Panc1 (cell line): ENCODE measurements at places on chromosomes 16 and 17. TPM values are rescaled to one million over a fixed set of nuclear protein-coding genes. Genes with fewer than 3 reads are reported as not detected.

OSGIN1 gene
- 4.9 TPM for total RNA-seq

FA2H gene
- 0.15 TPM for total RNA-seq

TIGD7 gene
- 4.5 TPM for total RNA-seq

SULT1A2 gene
- total RNA-seq: not detected

CCL4 gene
- 0.51 TPM for total RNA-seq

PIRT gene
- not detected for total RNA-seq

DNA sequence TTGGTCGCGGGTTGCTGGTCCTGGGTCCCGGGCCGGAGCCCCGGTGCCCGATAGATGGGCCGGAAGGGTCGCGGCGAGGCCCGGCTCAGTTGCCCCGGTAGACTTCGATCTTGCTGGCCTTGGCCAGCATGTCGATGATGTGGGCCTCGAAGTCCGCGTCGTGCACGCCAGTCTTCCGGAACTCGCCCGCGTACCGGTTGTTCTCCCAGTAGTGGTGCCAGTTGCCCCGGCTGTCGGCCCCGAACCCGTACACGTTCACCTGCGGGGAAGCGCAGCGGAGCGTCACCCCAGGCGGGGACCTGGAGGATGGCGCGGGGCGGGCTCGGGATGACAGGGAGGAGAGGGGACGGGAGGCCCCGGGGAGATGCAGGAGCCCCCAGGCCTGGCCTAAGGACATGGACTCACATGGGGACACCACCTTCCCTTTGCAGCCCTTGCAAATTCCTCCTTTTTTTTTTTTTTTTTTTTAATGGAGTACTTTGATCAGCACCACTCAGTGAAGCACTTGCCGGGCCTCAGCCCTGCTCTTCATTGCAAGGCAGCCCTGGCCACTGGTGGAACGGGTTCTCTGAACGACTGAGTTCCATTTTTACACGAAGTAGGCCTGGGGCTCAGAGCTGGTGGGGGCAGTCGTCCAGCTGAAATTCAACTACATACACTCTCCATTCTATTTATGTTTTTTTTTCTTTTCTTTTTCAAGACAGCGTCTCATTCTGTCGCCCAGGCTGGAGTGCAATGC is 35.1 kb downstream of the DDX19A start:
- no peak for DNase-seq

- DNase-seq: no peak
Measured at GRCh38 chr17:72466606-72467005, 345.8 kb downstream of the SOX9 start.

DNA sequence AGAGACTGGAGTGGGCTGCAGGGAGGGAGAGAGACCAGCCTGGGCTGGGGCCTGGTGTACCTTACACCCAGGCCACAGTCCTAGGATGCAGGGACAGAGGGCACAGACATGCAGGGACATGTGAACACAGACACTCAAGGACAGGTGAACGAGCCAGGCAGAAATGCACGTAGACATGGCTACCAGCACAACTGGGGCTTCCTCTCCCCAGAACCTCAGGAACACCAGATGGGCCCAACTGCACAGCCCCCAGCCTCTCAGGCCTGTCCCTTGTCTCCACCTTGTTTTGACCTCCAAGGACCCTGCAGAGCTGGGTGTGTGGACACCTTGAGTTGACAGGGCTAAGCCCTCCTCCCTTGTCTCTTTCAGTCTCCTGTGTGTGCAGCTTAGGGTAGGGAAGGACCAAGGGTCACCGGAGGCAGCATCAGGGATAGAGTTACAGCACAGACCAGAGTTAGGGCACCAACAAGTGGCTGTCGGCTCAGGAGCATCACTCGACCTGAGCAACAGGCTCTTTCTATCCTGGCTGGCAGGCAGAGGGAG is 9.2 kb downstream of the SEZ6 start:
- no peak for DNase-seq

DNA sequence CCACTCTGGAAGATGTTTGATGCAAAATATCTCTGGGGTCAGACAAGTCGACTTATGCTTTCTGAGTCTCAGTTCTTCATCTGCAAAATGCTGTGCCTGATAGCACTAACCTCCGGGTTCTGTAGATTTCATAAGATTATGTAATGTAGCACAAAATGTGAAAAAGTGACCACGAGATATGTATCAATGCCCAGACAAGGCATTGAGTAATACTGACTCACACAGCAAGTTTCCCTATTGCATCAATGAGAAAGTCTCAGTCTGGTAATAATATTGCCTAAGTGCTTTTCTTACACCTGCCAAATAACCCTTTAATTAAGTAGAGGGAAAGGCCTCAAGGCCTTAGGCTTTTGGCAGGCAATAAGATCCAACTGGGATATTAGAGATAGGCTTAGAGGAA is 41.4 kb upstream of the MMP2 start:
- DNase-seq: no peak

- DNase-seq: no peak
Measured at GRCh38 chr17:2418572-2418971, 17.7 kb upstream of the MNT start.

DNA sequence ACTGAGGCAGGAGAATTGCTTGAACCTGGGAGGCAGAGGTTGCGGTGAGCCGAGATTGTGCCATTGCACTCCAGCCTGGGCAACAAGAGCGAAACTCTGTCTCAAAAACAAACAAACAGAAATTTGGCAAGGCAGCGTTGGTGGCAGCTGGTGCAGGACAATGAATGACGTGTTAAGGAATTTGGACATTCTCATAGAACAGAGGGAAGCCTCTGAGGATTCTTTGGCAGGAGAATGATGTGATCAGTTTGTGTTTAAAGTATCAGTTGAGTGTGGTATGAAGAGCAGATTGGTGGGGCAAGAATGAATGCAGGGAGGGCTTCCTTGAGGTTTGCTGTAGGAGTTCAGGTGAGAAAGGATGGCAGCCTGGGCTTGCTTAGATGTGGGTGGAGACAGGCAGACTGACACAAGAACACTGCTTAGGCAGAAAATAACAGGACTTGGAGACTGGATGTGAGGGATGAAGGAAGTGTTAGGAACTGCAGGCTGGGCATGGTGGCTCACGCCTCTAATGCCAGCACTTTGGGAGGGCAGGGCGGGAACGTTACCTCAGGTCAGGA is 4.8 kb downstream of the CYB5D2 start:
- DNase-seq: no peak

DNA sequence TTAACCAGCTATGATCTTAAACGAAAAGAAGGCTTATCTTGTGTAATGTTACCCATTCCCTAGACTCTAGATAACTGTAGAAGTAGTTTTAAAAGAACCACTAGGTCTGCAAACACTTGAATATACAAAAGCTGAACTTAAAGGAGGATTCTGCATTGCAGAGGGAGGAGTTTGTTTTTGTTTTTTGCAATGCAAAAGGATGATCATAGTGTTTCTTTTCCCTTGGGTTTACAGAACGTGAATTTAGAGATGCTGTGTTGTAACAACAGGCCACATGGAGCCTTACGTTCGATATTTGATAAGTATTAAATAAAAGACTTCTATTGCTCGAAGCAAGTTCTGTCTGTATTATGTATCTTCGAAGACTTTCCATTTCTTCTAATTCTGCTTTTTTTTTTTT is 77.6 kb downstream of the CHD9 start:
- no peak for DNase-seq

- peak; percentile 84 for DNase-seq
Measured at GRCh38 chr16:4944333-4945281, 7.7 kb upstream of the PPL start.

GRCh38 chr17:31654936-31655335 is 204.1 kb downstream of the COPRS start:
- no peak for DNase-seq

DNA sequence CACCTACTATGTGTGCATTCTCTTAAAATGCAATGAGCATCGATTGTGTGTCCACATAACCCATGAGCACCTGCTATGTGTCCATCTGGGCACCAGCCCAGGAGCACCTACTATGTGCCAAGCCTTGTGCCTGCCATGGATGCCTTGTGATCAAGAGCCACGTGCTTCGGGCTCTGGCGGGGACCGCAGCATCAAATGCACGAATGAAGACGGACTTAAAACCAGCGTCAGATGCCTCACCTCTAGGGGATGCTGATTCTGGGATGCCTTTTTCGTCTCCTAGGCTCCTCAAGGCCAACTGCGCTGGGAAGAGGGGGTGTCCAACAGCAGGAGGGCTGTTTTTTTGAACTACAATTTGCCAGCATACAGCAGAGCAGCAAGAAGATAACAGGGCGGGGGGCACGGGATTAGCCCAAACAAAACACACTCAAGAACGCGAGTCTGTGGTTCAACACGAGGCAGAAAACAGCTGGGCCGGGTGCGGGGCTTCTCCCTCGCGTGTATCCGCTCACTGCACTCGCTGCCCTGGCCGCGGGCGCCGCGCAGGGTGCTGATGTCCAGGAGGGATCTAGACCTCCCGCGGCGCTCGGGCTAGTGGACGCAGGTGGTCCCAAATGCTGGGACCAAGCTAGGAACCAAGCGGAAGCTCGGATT is 1.2 kb upstream of the GLIS2 start:
- no peak for DNase-seq

DNA sequence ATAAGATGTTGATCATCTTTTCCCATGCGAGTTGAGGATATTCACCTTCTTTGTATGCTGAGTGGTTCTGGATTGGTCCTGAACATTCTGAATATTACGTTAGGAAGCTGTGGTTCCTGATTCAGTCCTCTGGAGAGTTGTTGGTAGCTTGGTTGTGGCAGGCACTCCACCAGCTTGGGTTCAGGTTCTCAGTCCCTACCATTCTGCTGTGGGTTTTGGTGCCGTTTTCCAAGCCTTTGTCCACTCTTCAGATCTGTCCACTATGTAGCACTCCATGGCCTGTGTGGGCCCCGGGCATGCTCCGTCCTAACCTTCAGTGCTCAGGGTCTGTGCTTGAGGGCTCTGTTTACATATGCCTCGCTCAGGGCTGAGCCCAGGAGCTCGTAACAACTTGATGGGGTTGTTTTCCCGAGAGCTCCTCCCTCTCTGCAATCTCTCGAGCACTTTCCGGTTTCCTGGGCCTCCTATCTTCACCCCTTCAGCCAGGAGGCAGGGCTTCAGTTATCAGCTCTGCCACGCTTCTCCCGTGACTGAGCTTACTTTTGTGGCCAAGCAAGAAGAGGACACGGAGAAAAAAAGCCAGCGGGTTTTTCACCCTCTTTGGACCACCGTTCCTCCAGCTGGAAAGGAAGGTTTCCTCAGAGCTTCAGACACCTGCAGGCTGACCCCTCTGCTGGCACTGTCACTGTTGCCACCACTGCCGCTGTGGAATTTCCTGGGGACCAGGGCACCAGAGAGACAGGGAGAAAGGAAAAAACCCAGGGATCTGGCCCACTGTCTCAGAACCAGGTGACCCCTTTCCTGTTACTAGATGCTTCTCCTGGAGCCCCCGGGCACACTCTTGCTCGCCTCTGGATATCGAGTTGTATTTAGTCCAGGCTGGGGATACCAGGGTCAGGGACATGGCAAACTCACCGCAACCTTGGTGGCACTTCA is 19.6 kb downstream of the KIAA0513 start:
- DNase-seq: no peak

DNA sequence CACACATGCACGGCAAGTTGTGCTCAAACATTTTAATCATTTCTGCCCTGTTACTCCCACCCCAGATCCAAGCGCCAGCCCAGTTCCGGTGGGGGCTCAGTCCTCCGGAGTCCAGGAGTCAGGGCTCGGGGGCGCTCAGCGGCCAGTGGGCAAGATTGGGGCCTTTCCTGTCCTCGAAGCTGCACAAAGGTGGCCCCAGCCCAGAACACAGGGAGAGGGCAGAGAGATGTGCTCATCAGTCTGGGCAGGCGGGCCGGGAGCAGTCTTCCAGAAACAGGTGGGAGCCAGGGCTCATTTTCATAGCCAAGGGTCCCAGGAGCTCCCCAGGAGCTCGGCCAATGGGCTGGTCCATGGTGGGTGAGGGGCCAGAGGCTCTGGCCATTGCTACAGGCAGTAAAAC is 4.1 kb downstream of the PRSS8 start:
- DNase-seq: no peak

- no peak for DNase-seq
Measured at GRCh38 chr17:31198026-31198425, 99.0 kb downstream of the OMG start.

DNA sequence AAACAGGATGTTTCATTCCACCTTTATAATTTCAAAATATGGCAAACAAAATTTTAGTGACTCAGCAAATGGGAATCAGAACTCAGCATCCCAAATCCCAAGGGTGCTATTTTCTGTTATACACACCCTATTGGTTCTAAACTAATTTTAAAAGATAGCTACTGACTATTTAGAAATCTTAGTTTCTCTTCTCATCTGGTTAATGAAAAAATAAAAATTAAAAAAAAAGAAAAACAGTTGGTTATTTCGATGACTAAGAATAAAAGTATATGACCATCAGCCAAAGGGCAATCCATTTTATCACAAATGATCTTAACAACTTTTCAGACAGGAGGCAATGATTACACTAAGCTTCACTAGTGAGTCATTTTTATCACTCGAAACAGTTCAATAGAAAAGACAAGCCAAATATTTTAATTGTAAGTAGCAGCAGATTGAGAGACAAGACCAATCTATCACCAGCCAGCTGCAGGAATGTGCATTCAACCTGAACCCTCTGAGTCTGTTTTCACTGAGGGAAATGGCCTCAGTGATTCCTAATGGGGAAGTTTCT is 15.2 kb downstream of the PHLPP2 start:
- no peak for DNase-seq

- DNase-seq: no peak
Measured at GRCh38 chr17:58693208-58693607, 806 bp downstream of the RAD51C start.

GRCh38 chr17:1000597-1001461 is 3.9 kb downstream of the TIMM22 start:
- no peak for DNase-seq

DNA sequence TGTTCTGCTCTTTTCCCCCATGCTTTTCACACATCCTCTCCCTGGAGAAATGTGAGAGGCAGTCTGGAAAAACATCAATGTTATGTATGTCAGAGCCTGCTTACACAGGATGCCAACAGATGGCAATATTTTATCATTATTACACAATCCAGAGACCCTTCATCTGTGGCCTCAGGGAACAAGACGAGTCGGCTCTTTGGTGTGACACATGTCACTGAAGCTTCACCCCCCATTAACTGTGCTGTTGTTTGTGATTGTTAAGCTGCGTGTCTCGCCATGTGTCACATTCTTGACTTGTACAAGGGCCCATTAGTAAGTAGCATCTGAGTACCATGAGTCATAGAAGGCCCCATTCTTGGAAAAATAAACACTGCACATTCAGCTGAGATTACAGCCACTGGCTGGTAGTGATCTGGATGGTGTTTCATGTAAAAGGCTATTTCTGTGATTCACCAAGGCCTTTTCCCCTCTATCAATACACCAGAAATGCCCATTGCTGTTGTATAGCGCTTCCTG is 682.1 kb upstream of the SOX9 start:
- peak; percentile 95 for DNase-seq

DNA sequence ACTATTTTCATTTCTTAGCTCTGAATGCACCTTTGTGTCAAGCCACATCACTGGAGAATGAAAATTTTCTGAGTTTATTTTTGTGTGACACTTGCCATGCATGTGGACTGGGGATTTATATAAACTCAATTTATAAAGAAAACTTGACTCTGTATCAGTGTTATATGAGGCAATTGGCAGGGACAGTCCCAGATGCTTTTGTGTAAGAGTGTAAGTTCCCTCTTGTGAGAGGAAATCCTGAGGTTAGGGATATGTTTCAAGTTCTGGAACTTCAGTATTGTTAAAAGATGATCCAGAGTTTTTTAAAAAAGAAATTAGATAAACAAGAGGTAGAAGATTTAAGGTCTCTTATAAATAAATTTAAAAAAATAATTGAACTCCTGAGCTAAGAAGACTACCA is 10.9 kb upstream of the CCL8 start:
- no peak for DNase-seq
